8988T (cell line): ENCODE measurements at places on chromosomes 13 and 19.

DNA sequence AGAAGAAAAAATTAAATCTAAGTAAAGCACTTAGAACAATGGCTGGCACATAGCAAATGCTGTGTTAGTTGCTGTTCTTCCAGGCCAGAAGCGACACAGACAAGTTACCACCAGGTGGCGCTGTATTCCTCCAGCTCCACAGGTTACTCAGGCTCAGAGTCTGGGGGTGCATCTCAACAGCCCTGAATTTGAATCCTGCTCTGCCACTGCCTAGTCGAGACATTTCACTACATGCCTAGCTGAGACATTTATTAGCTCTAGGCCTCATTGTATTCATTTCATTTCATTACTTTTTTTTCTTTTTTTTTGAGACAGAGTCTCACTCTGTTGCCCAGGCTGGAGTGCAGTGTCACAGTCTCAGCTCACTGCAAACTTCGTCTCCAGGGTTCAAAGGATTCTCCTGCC lies 16.4 kb upstream of the CYP2B6 start:
- peak; percentile 24 for DNase-seq

GRCh38 chr13:109881961-109882558 lies 95.7 kb upstream of the IRS2 start:
- no peak for DNase-seq

- DNase-seq: no peak
These were observed 34.2 kb upstream of the ARGLU1 start for GRCh38 chr13:106602178-106602577.

GRCh38 chr13:96898646-96899254 lies 95.5 kb downstream of the OXGR1 start:
- no peak for DNase-seq

- no peak for DNase-seq
These were observed 20.0 kb upstream of the SPRYD7 start for GRCh38 chr13:49956131-49956530.

- no peak for DNase-seq
These were observed 2.5 kb upstream of the S1PR4 start for GRCh38 chr19:3175781-3176714.

DNA sequence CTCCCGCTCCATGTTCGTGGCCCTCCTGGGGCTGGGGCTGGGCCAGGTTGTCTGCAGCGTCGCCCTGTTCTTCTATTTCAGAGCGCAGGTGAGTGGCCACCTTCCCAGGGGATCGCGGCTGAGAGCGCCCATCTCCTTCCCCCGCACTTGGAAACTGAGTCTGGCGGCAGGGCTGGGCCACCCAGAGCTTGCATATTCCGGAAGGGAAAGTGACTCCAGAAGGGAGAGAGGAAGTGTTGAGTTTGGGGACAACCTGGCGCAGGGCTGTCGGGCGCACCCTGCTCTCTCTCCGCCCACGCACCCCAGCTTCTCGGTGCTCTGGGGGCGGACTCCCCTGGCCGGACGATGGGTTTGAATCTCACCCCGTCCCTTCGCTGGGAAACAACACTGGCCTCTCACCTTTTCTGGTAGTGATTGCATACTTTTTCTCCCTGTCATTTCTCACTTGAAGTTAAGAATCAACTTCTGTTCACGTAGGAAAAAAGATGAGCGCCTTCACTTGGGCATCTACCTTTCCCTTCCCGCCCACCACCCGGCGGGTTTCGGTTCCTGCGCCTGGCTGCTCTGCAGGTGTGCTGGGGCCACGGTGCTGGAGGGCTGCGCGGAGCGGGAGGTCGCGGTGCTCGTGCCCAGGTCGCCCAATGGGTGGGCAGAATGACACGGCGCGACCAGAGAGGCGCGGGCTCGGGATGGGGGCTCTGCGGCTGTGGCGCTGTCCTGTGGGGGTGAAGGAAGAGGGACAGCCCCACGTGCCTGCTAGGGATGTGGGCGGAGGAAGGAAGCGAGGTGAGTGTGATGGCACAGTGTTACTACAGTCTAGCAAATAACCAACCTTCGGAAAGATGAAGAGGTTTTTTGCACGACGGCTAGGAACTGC lies 721 bp downstream of the TNFSF11 start:
- no peak for DNase-seq

- no peak for DNase-seq
These were observed 52.5 kb downstream of the CRYL1 start for GRCh38 chr13:20473139-20473538.

DNA sequence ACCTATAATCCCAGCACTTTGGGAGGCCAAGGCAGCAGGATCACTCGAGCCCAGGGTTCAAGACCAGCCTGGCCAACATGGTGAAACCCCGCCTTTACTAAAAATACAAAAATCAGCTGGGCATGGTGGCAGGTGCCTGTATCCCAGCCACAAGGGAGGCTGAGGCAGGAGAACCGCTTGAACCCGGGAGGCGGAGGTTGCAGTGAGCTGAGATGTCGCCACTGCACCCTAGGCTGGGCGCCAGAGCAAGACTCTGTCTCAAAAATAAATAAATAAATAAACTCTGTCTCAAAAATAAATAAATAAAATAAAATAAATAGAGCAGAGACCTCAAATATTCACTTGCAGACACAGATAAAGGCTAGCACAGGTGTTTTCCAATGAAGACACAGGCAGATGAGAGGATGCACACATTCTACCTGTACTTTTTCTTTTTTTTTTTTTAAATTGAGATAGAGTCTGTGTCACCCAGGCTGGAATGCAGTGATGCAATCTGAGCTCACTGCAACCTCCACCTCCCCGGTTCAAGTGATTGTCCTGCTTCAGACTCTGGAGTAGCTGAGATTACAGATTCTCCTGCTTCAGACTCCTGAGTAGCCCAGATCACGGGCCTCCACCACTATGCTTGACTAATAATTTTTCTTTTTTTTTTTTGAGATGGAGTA lies 2.7 kb upstream of the RPS16 start:
- DNase-seq: no peak

DNA sequence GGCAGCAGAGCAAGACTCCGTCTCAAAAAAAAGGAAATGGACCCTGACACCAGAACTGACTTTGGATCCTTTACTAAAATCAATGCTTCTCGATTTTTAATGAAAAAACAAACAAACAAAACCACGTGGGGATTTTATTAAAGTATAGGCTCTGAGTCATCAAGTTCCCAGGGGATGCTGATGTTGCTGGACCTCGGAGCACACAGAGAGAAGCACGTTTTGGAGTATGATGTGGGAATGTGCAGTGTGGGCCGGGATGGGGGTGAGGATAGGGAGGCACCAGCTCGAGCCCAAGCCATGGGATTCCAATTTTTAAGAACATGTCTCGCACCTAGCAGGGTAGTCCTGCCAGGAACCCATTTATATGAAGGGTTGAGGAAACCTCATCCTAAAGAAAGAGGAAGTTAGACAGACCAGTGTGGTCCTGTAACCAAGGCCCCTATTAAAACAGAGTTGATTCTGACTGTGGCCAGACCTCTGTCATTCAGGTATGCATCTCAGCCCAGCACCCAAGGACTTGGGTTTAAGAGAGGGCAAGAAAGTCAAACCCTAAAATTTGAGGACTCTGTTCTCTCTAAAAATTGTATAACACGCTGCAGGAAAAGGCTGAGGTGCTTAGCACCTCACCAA lies 6.4 kb downstream of the FLT1 start:
- DNase-seq: no peak

- DNase-seq: no peak
These were observed 20.8 kb downstream of the KLF2 start for GRCh38 chr19:16345457-16345856.

GRCh38 chr13:104920091-104920490 lies 1615.4 kb downstream of the EFNB2 start:
- DNase-seq: no peak

GRCh38 chr19:17458970-17459369 lies 1.8 kb downstream of the NXNL1 start:
- no peak for DNase-seq

DNA sequence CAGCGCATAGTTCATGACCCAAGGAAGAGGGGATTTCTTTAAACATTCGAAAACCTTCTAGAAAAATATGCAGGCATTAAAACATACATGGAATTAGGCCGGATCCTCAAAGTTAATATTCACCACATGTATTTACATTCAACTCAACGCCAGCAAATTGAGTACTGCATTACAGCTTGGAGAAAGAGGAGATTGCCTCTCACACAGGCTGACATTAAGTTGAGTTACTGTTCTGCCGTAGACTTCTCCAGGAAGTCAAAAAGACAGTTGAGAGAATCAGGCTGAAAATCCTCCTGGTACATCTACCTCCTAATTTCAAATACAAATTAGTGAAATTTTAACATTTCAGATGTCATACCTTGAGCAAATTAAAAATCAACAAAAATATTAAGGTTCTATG lies 195.7 kb downstream of the URI1 start:
- no peak for DNase-seq

GRCh38 chr13:32107474-32107873 lies 75.9 kb downstream of the FRY start:
- no peak for DNase-seq
